Right lobe of liver (tissue), 6 donors: ENCODE measurements at places on chromosomes 4 and X. TPM values are rescaled to one million over a fixed set of nuclear protein-coding genes. Genes with fewer than 3 reads are reported as not detected.

- no peak for DNase-seq
Measured at GRCh38 chr4:25141592-25141991, 18.7 kb downstream of the SEPSECS start.

DNA sequence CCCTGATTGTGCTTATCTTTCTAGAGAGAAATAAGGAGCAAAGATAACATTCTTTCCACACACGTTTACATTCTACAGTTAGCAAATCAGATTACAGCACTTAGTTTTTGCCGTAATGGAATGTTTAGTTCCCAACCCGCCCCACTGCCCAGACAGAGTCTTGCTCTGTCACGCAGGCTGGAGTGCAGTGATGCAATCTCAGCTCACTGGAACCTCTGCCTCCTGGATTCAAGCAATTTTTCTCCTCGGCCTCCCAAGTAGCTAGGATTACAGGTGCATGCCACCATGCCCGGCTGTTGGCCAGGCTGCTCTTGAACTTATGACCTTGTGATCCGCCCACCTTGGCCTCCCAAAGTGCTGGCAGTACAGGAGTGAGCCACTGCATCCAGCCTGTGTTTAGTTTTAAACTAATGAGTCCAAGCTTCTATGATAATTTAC, 8.4 kb upstream of the PRPS1 start:
- DNase-seq: no peak

- DNase-seq: peak; percentile 83
Measured at GRCh38 chrX:150508451-150509367, 59.7 kb upstream of the MTM1 start.

DNA sequence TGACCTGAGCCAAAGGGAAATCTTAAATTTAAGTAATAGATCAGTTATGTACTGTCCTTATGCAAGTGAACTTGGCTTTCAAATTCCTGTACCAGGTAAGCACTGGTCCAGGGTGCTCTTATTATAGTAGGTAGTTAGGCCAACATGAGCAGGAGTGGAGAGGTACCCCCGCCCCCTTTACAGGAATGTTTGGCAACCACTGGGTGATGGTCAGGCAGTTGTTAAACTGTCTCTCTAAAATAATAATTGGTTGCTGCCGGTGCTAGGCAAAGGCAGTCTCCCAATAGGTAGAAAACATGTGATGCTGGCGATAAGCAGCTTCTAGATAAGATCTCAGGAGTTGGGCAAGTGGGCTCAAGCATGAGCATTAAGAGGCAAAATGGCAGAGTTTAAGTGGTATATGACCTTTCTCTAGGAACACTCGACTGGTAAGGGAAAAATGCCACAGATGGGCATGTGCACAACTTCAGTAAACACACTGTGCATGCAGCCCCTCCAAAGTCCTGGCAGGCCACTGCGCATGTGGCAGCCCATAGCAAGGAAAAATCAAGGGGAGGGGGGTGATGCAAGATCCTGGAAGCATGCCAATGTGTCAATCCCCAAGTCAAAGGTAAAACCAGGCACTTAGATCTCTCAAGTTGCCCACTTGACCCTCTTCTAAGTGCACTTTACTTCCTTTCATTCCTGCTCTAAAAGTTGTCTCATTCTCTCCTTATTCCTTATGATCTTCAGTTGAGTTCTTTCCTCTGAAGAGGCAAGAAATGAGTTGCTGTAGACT, 1239.7 kb downstream of the C4orf33 start:
- no peak for DNase-seq

DNA sequence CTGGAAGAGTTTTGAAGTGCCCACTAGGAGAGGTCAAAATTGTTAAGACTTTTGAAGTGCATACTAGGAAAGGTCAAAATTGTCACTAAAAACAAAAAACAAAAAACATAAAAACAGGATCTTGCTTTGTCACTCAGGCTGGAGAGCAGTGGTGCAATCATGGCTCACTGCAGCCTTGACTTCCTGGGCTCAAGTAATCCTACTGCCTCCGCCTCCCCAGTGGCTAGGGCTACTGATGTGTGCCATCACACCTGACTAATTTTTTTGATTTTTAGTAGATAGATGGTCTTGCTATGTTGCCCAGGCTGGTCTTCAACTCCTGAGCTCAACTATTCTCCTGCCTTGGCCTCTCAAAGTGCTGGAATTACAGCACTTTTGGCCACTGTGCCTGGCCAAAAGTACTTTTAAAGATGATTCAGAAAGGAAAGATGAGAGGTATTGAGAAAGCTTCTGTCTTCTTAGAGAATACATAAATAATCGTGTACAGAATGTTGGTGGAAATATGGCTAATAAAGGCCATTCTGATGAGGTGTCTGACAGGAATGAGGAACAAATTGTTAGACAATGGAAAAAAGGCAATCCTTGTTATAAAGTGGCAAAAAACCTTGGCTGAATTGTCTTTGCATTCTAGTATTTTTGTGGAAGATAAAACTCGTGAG, 43.3 kb upstream of the STX18 start:
- DNase-seq: no peak

The TCP11X2 gene
- not detected for total RNA-seq

The PF4V1 gene
- total RNA-seq: not detected

GRCh38 chr4:158208963-158209640, 1.2 kb upstream of the TMEM144 start:
- no peak for DNase-seq

DNA sequence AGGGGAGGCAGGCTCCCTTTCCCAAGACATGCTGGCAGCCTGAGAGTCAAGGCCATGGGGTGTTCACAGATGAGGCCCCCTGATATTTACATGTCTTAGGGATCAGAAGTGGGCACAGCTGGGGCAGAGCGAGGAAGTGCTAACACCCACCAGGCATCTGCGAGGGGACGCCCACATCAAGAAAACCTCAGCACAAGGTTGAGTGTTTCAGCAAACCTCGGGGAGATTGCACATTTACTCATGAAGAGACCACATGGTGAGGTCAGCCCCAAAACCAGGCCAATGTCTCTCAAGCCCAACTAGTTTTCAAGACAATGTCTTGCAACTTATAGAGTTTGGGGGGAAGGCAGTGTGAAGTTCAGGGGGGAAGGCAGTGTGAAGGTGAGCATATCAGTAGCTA, 55.2 kb downstream of the CLNK start:
- no peak for DNase-seq

GRCh38 chr4:37685823-37686372, 278 bp downstream of the RELL1 start:
- no peak for DNase-seq

DNA sequence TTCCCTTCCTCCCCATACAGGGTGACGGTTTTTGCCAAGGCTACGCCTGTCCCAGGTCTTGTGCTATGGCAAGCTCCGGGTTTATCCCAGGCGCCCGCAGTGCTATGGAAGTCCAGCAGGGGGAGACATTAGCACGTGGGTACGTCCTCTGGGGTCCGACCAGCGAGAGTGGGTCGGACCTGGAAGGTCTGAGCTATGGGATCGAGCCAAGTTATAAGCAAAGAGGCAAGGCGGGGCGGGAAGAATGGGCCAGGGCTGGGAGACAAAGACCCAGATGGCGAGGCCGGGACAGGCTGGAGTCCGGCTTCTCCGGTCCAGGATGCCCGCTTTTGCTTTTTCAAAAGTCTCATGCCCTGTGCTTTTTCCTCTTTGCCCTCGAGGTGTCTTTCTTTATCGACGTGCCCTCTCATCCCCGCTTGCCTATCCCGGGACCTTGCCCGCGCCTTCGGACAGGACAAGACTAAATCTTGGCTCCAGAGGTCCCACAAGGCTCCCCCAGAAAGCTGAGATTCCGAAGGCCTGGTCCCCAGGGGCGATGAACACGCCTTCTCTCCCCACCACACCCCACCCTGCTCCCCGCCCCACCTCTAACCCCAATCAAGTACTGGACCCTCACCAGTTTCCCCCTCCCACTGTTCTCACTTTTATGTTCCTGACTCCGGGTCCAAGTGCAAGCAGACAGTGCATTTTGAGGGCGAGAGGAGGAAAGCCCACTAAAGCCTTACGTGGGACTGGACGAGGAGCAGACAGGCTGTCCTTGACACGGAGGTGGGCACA, 785 bp upstream of the EFNB1 start:
- DNase-seq: peak; percentile 87

The DUX4 gene
- total RNA-seq: not detected

The MAGEB2 gene
- total RNA-seq: not detected

DNA sequence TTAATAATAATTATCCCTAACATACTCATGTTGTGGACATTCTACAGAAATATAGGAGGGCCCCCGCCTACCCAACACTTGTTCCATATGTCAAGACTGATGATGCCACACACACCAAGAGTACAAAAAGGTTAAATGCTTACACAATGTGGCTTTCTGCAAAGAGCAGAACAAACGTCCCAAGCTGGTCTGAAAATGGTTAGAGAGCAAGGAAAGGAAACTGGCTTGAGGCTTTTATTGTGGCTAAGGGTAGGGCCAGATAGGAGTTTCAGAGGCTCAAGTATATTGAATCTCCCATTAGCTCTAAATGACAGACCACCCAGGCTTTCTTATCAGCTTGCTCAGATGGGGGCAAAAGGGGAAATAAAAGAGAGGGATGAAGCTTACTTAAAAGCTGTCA, 134.1 kb upstream of the C1QTNF7 start:
- DNase-seq: no peak

The GNRHR gene
- not detected for total RNA-seq

- no peak for DNase-seq
Measured at GRCh38 chrX:33128048-33128805, 83.1 kb downstream of the DMD start.

The NKAP gene
- 3.4 TPM for total RNA-seq

The VCX2 gene
- total RNA-seq: not detected

- no peak for DNase-seq
Measured at GRCh38 chr4:47471591-47471990, 8.1 kb upstream of the COMMD8 start.

GRCh38 chr4:56979421-56980072, 851 bp downstream of the POLR2B start:
- peak; percentile 34 for DNase-seq

- DNase-seq: no peak
Measured at GRCh38 chr4:8133897-8134563, 24.6 kb downstream of the ABLIM2 start.
